CD4-positive, alpha-beta memory T cell (primary cell): ENCODE measurements at places on chromosomes 1 and 21.

GRCh38 chr21:38820471-38821239 is 14.9 kb downstream of the ETS2 start:
- DNase-seq = no peak

- DNase-seq = no peak
Measured at GRCh38 chr1:220682901-220683576, 7.1 kb upstream of the C1orf115 start.

DNA sequence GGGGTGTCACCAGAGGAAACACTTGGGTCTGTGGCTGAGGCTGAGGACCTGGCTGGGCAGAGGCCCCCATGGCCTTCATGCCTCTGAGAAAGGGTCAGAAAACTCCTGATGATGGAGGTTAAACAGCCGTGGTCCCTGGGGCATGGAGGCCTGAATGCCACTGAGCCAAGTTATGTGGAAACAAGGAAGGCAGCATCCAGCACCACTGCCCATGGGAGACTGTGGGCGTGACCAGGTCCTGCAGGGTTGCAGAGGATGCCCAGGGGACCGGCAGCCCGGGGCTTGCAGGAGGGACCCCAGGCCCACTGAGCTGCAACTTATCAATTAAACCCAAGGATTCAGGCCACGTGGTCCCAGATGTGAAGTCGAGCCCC is 18.9 kb upstream of the COL6A2 start:
- no peak for DNase-seq

GRCh38 chr1:102655034-102655433 is 453.3 kb downstream of the COL11A1 start:
- no peak for DNase-seq

GRCh38 chr21:31387560-31388186 is 43.6 kb upstream of the TIAM1 start:
- no peak for DNase-seq

DNA sequence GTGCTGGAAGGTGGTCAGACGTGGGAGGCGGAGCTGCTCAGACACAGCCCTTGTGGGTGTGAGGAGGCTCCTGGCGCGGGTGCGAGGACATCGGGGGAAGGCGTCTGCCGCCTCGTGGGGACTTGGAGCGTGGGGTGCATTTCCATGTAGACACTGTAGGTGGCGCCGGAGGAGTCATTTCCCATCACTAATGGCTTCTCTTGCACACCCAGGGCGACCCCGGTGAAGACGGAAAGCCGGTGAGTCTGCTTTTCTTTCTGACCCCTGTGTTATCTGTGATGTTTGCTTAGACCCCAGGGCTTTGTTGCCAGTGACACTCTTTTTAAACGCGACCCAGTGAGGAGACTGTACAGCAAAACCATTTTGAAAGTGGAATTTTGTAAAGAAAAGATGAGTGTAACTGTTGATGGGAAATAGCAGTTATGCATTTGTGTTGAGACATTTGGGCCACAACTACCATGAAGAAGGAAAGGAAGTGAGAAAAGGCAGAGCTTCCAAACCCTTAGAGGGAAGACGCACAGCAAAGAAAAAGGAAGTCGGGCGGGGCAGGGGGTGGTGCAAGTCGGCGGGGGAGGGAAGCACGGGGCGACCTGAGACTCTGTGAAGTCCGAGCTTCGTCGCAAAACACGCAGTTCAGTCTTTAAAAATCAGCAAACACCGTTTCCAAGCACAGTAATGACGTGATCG is 64.0 kb downstream of the SLC19A1 start:
- peak; percentile 83 for DNase-seq

- DNase-seq = no peak
Measured at GRCh38 chr1:95287081-95287480, 53.1 kb downstream of the RWDD3 start.

DNA sequence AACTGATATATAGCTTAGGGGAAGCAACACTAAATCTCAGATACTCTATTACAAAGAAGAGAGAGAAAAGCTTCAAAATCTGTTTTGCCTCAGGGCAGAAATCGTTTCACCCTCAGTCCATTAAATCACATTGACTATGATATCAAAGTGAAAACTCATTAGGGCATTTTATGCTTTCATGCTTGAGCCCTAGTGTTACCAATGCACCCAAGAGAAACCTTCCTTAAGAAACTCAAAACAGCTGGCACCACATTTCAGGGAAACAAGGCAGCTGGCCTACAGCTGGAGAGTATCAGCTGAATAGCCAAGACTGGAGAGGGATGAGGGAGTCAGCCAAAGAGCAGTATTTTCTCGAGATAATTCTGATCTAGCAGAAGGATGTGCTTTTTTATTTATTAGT is 14.9 kb downstream of the COLGALT2 start:
- no peak for DNase-seq

- DNase-seq = no peak
Measured at GRCh38 chr1:169115891-169116585, 9.5 kb downstream of the ATP1B1 start.

DNA sequence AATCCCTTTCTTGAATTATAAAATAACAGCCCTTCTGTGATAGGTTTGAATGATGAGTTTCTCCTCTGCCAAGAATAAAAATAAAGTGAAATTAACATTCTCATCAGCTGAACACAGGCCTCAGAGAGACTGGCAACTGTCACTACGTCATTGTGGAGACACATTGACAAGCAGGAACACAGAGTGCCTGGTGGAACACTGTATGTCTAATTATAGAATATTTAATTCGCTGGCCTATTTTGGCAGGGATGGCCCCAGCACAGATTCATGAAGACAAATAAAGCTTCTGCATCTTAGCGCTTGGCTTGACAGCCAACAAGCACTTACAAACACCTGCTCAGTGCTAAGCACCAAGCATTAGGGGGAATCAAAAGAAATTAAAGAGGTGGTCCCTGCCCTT is 52.0 kb upstream of the SMYD2 start:
- no peak for DNase-seq

GRCh38 chr1:91557039-91557690 is 56.5 kb downstream of the CDC7 start:
- no peak for DNase-seq

DNA sequence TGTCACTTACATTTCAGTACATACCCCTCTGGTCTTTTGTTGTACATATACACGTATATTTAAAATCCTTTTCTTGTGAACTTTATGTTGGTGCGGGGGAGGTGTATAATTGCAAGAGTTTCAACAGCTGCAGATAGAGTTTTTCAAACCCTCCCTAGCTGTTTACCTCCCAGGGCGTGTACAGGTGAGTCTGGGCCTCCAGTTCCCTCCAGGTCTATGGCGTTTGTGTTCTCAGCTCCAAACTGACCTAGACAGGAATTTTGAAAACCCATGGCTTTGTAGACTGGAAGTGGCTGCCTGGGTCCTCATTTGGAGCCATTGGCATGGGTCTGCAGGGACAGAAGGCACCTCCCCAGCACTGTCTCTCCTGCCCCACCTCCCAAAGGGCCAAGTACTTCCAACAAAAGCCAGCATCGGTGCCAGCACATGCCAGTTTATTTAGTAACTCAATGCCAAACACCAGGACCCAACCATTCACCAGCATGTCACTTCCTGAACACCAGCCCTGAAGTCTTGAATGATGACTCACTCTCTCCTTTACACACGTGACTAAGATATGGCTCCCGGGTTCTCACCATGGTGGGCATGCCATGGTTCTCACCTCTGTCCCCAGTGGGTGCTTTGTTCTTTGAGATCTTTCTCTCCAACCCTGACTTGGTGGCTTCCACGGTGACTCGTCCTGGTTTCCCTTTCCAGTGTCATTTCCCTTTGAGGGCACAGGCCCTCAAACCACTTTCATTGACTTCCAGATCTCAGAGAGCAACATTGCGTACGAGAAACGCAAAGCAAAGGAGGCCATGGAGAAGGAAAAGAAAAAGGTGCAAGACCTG is 57.3 kb upstream of the EFHD2 start:
- DNase-seq = peak; percentile 9

GRCh38 chr1:151716771-151717631 is at the start of gene CELF3:
TSS of gene CELF3 (minus strand) at chr1:151716803. CDS start at chr1:151716020, 783 bp downstream.
- peak; percentile 48 for DNase-seq

- no peak for DNase-seq
Measured at GRCh38 chr1:78765489-78765888, 115.9 kb downstream of the IFI44 start.

DNA sequence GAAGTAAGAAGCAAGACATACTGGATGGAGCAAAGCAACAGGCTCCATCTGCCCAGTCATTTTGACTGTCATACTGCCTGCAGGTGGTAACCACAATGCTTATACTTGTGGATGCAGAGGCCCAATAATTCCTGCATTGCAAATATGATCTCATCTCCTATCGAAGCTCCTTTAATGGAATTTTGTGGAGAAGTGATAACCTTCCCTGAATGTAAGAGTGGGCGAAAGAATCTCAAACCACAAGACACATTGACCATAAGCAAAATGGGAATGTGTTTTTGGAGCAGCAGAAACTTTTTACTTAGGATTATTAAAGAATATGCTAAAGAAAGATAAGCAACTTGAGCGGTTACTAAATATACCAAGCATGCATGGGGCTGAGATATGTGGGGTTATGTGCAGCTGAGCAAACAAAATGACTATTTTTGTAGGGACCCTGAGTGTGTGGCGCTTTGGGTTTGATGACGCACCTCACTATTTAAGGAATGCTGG is 77.4 kb upstream of the BACH1 start:
- no peak for DNase-seq

DNA sequence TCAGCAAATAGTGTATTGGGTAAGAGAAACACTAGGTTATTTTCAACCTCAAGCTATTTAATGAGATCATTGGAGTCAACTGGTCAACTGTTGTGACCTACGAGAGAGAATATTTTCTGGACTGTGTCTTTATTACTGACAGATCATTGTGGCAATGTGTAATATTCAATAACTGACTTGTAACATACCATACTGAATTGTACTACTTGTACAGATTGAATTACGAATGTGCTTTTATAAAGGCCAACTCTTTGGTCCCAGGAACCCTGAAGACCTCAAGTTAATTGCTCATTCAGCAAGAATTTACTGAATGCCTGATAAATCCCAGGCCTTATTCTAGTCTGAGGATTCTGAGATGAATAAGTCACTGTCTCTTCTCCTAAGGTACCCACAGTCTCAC is 56.1 kb upstream of the CAMK1G start:
- no peak for DNase-seq
